ENCODE measurements at places on chromosomes 13 and 19.

- DNase-seq: no peak
Measured at GRCh38 chr19:13598098-13598497, 91.8 kb upstream of the CACNA1A start.

DNA sequence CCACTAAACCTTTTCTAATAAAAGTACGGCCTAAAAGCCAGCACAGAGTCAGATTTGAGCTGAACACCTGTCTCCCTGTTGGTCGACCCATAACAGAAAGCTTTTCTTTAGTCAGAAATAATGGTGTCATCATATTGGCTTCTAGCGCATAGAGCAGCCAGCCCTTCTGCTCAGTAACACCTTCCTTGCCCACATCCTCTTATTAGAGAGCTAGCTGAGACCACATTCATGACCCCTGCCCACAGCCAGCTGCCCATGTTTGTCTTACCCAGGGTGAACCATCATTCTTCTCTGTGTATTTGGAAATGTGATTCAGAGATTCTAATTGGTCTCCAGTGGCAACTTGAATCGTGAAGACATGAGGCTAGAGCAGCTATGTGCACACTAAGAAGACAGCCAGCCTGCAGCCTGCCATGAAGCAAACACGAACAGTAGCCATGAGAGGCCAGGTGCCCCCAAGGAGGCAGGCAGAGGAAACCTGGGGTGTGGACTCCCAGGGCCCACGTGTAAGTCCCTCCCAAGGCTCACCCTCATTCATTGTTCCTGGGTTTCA is 82.3 kb upstream of the PDCD5 start:
- DNase-seq: no peak

DNA sequence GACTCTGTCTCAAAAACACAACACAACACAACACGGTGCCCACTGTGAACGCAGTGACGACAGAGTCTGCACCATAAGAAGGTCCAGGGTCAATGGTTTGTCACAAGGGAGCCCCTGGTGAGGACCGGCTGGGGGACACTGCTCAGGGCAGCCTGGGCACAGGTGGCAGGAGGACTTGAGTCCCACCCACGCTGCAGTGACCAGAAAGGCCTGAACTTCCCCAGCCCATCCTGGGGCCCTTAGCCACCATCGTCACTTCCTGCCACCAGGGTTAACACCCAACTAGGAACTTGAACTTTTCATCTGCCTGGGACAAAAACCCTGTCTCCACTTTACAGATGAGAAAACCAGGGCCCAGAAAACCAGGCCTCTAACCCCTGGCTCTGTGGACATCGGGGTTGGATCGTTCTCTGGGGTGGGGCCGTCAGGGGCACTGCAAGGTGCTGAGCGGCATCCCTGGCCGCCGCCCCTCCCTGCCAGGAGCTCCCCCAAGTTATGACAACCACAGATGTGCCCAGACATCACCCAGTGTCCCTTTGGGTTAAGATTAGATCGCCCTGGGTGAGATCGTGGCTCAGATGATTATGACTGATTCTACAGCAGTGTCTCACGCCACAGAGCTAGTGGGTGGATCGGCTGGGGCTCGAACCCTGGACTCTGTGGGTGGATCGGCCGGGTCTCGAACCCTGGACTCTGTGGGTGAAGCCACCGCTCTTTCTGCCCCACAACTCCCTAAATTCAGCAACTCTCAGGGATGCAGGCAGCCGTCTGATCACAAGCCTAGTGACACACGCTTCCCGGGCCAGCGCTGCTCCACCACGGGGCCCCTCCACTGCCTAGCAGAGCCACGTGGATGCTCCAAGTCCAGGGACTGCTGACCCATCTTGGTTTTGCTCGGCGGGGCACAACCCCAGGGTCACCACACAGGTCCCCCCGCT is 14.0 kb downstream of the MOB3A start:
- no peak for DNase-seq

DNA sequence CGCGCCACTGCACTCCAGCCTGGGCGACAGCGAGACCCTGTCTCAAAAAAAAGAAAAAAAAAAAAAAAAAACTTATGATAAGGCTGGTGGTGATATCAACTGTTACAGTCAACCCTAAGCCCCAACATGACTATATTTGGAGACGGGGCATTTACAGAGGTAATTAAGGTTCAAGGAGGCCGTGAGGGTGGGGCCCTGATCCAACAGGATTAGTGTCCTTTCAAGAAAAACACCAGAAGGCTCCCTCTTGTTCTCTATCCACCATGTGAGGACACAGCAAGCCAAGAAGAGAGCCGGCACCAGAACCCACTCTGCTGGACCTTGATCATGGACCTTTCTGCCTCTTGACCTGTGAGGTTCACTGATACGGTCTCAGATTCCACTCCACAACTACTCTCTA is 14.1 kb downstream of the MIER2 start:
- DNase-seq: no peak

DNA sequence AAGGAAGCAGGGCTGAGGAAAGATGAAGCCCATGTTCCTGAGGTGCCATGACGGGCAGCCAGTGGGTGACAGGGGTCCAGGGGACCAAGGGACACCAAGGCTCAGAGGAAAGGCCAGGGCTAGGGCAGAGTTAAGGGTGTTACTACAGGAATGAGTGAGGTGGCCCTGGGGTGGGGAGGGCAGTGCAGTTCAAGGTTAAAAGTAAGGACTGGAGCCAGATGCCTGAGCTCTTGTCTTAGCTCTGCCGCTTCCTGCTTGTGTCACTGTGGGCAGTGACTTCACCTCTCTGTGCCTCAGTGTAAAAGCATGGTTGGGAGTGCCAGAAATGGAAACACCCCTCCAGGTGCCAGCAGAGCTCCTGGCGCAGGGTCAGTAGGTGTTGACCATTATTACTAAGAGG is 4.9 kb upstream of the ETV2 start:
- DNase-seq: no peak

GRCh38 chr19:4032436-4032835 is 24.9 kb downstream of the PIAS4 start:
- DNase-seq: no peak

DNA sequence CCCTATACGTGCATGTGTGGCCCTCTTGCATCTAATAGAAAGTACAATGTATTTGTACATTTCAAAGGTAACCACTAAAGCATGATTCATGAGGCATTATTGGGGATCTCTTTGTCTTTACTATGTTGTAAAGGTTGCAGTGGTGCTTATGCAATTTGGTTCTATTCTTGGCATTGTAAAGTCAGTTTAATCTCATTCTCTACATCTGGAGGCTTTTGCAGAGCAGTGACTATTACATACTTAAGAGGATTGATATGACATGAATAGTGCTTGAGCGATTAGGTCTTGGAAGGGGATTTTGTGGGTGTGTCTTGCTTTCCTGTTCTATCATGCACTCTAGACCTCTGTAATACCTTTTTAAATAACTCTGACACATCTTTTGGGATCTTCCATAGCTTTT is 610.0 kb downstream of the EFNB2 start:
- DNase-seq: no peak

GRCh38 chr19:41623360-41623759 is 3.5 kb downstream of the CEACAM4 start:
- no peak for DNase-seq

- DNase-seq: no peak
Measured at GRCh38 chr13:93397619-93398018, 171.0 kb downstream of the GPC6 start.

GRCh38 chr19:18058208-18059009 is 28.3 kb downstream of the IL12RB1 start:
- DNase-seq: peak; percentile 29

DNA sequence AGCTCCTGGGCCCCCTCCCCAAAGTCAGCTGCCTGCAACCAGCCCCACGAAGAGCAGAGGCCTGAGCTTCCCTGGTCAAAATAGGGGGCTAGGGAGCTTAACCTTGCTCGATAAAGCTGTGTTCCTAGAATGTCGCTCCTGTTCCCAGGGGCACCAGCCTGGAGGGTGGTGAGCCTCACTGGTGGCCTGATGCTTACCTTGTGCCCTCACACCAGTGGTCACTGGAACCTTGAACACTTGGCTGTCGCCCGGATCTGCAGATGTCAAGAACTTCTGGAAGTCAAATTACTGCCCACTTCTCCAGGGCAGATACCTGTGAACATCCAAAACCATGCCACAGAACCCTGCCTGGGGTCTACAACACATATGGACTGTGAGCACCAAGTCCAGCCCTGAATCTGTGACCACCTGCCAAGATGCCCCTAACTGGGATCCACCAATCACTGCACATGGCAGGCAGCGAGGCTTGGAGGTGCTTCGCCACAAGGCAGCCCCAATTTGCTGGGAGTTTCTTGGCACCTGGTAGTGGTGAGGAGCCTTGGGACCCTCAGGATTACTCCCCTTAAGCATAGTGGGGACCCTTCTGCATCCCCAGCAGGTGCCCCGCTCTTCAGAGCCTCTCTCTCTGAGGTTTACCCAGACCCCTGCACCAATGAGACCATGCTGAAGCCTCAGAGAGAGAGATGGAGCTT is 4.7 kb upstream of the CEACAM5 start:
- DNase-seq: no peak

GRCh38 chr13:69970520-69970919 is 137.1 kb upstream of the ATXN8OS start:
- DNase-seq: no peak

DNA sequence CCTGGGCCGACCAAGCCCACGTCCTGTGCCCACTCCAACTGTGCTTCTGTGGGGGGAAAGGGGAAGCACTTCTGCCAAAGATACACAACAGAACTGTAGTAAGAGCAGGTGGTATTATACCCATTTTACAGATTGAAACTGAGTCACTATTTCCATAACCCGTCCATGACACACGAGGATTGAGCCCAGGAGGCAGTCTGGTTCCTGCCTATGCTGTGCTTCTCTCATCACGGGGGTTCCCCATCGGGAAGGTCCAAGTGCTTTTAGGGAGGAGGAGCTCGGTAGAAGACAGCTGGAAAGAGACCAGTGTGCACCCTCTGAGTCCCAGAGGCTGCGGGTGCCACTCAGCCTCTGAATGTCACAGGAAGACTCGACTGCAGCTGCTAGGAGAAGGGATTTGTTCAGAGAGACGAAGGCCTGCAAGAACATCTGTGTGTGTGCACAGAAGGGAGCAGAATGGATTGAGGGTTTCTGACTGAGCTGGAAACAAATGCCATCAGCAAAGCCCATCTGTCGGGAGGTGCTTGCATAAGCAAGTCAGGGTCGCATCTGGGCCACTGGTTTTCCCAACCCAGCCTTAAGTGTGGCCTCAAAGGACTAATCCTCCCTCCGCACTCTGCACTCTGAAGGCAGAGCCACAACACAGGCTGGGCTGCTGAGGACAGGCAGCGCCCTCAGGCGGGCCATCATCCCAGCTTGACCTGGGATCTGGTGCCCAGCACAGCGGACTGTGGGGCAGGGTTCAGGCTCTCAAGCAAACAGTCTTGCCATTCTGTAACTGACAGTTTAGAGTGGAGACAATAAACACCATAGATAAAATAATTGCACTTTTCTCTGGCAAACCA is 150.0 kb downstream of the DPF1 start:
- DNase-seq: no peak

DNA sequence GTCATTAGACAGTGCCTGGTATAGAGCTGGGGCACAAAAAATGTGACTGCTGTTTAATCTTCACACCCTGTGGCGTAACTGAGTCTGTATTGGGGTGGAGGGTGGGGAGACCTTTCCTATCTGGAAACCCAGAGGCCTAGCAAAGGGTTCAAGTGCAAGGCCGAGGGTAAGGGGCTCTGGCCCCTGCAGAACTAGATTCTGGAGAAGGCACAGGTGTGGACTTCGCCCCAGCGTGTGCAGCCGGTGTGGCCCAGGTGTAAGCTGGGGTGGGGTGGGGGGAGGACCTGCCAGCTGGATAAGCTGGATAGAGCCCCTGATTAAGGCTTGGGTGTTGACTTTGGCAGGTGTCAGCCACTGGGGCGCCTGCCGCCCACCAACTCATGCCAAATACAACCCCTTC is 1.3 kb downstream of the RAB3D start:
- DNase-seq: no peak

- no peak for DNase-seq
Measured at GRCh38 chr19:45556835-45557234, 27.8 kb downstream of the OPA3 start.

DNA sequence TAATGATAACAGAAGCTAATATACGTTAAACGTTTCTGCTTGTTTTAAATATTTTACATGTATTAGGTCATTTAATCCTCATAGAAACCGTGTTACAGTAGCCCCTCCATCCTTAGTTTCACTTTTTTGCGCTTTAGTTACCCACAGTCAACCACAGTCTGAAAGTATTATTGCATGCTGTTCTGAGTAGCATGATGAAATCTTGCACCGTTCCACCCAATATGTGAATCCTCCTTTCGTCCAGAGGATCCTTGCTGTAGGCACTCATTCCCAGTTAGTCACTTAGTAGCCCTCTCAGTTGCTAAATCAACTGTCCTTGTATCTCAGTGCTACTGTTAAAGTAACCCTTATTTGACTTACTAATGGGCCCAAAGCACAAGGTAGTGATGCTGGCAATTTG is 257.8 kb downstream of the ENOX1 start:
- DNase-seq: no peak

GRCh38 chr13:32233062-32233461 is 82.1 kb downstream of the ZAR1L start:
- DNase-seq: no peak

- no peak for DNase-seq
Measured at GRCh38 chr19:50513746-50514345, at the start of gene ASPDH. Gene ASPDH, minus strand, starts transcription at chr19:50513913. Its CDS starts 90 bp downstream, at chr19:50513823.

- no peak for DNase-seq
Measured at GRCh38 chr13:31878495-31878894, 139.2 kb downstream of the RXFP2 start.

DNA sequence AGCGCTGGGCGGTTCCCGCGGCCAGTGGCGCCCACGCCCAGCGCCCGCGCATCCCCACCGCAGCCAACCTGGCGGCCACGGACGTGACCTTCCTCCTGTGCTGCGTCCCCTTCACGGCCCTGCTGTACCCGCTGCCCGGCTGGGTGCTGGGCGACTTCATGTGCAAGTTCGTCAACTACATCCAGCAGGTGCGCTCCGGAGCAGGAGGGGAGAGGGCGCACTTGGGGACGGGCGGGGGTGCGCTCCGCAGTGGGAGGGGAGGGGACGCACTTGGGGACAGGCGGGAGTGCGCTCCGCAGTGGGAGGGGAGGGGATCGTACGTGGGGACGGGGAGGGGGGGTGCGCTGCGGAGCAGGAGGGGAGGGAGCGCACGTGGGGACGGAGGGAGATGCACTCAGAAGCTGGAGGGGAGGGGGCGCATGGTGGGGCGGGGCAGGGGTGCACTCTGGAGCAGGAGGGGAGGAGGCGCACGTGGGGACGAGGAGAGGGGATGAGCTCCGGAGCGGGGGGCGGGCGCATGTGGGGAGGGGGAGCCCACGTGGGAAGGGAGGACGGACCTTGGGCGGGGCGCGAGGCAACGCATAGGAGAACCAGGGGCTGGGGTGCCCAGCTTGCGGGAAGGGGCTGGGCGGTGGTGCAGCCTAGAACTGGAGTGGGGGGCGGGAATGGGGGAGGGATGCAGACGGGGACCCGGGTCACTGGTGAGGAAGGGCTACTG is 1.5 kb downstream of the KISS1R start:
- DNase-seq: no peak
